ENCODE measurements at places on chromosomes 13 and 19. TPM values are rescaled to one million over a fixed set of nuclear protein-coding genes. Genes with fewer than 3 reads are reported as not detected.

Gene PINLYP
- total RNA-seq = not detected

Gene MYO1F
- total RNA-seq = 0.39 TPM

Gene CEACAM5
- total RNA-seq = 1.6 TPM

Gene CBARP
- total RNA-seq = 3.9 TPM

Gene SLC7A10
- not detected for total RNA-seq

Gene LIG1
- total RNA-seq = 59.2 TPM

Gene STAP2
- total RNA-seq = not detected

Gene ZNF723
- not detected for total RNA-seq

Gene CYP4F12
- 2.1 TPM for total RNA-seq

Gene LACC1
- total RNA-seq = 3.8 TPM

Gene ZNF57
- 4.5 TPM for total RNA-seq

Gene SPTBN4
- 0.41 TPM for total RNA-seq

Gene CEACAM4
- total RNA-seq = not detected

Gene KIR3DL2
- not detected for total RNA-seq

Gene SERPINE3
- total RNA-seq = not detected

Gene OVOL3
- not detected for total RNA-seq

Gene ZIC2
- 5.4 TPM for total RNA-seq

Gene IFT88
- total RNA-seq = 8.7 TPM

Gene TMEM221
- 0.28 TPM for total RNA-seq

Gene COL4A1
- total RNA-seq = 83.5 TPM

Gene SGCG
- total RNA-seq = not detected

Gene C19orf73
- 0.82 TPM for total RNA-seq

Gene ZNF724
- 0.72 TPM for total RNA-seq

Gene RNF113B
- total RNA-seq = not detected

Gene GMIP
- 4.6 TPM for total RNA-seq

Gene CYP2A6
- total RNA-seq = not detected

Gene DGKH
- 7.3 TPM for total RNA-seq

Gene GDF15
- total RNA-seq = 15.2 TPM

Gene NXNL1
- total RNA-seq = not detected

Gene GNA15
- total RNA-seq = 0.04 TPM

Gene PTPRH
- 4.5 TPM for total RNA-seq

Gene ERICH6B
- total RNA-seq = not detected

Gene SYNE4
- total RNA-seq = 0.15 TPM

Gene SIGLEC9
- 0.07 TPM for total RNA-seq

Gene COMP
- 0.25 TPM for total RNA-seq

Gene GARIN5A
- 1.7 TPM for total RNA-seq

Gene ADGRE2
- total RNA-seq = 0.43 TPM

Gene SPACA4
- total RNA-seq = not detected

Gene DLL3
- 9.6 TPM for total RNA-seq

Gene IZUMO1
- total RNA-seq = not detected

Gene GRIN2D
- total RNA-seq = 7.8 TPM

Gene VSTM1
- 0.23 TPM for total RNA-seq

Gene PLPP2
- 101 TPM for total RNA-seq

Gene ZNF610
- not detected for total RNA-seq

Gene LGI4
- total RNA-seq = 0.15 TPM

Gene KIR3DL1
- not detected for total RNA-seq

Gene SLITRK6
- 0.24 TPM for total RNA-seq
